ENCODE measurements at places on chromosomes 16 and 17.

DNA sequence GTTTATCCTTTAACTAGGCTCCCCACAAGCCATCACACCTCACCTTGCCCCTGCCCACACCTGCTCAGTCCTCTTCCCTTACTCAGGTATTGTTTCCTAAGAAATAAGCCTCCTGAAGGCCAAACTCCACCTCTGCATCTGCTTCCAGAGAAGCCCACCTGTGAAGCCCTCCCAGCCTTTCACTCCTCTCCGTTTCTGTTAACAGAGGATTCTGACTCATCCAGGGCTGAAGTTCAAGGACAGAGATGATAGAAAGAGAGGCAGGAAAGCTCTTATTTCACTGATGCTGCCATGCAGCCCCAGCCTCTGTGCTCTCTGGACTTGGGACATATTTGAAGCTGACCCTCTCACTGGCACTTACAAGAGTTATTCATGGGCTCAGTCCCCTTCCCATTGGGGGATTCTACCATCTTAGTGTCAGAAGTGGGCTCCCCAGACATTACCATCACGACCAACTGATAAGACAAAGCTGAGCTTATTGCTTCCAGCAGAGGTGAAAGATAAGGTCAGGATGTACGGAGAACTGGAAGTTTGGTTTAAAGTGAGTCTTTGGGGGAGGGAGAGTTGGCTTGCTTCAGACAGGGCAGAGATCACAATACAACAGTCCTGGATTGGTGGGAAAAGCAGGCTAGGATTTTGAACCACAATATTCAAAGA, 35.3 kb upstream of the XYLT2 start:
- DNase-seq = no peak

- DNase-seq = no peak
Observed at GRCh38 chr17:19002805-19003542, 1.6 kb downstream of the FAM83G start.

GRCh38 chr17:51029568-51030463, 90.9 kb downstream of the SPAG9 start:
- no peak for DNase-seq

- DNase-seq = no peak
Observed at GRCh38 chr17:75459590-75460267, 3.3 kb downstream of the TMEM94 start.

- no peak for DNase-seq
Observed at GRCh38 chr17:69535016-69535570, 120.6 kb downstream of the MAP2K6 start.
